ENCODE measurements at places on chromosomes 13 and 19. TPM values are rescaled to one million over a fixed set of nuclear protein-coding genes. Genes with fewer than 3 reads are reported as not detected.

ZIM2 gene
- not detected for polyA plus RNA-seq

SLITRK6 gene
- polyA plus RNA-seq: not detected

MISP gene
- polyA plus RNA-seq: not detected

RXFP2 gene
- not detected for polyA plus RNA-seq

CYP2B6 gene
- not detected for polyA plus RNA-seq

CGB5 gene
- not detected for polyA plus RNA-seq

Data from naive B cell (primary cell).